ENCODE measurements at places on chromosomes 1 and 21.

- no peak for DNase-seq
These were observed 1007.4 kb downstream of the TTLL7 start for GRCh38 chr1:82991569-82991968.

DNA sequence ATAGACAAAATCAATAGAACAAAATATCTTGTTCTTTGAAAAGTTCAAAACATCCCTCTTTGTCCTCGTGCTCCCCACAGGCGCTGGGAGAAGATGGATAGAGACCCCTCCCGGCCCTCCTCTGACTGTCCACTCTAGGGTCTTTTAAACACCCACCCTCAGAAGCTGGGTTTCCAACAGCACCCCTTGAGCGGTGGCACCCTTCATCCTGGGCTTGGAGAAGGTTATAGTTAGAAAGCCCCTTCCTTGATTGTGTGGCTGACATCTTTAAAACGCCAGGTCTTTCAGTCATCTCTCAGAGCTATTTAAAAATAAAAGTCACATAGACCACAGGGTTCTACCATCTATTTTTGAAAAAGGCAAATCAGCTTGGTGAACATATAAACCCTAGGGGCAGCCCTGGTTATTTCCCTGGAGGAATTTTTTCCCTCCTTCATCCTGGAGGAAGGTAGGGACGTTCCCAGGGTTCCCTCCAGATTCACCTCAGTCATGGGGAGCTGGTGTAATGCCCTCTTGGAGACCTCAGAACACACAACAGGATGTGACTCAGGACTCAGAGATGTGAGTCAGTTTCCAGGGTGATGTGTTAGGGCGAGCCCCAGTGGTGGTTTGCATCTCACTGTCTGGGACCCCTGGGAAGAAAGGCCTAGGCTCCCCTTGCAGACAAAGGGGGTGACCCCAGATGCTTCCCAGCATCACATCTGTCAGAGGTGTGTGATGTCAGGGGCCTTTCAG lies 138.5 kb downstream of the CLIC6 start:
- peak; percentile 92 for DNase-seq

DNA sequence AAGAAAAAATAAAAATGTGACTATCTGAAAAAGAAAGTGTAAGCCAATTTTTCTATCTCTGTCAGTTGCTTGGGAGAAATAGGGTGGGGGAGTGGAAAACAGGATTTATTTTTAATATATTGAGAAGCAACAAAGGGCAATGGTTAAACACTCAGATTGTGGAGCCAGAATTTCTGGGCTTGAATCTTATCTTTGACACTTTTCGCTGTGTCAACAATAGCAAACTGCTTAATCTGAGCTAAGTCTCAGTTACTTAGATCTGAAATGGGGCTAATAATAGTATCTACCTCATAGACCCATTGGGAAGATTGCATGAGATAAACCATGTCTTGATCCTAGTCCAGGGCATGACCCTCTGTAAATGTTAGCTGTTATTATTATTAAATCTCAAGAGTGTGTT lies 468.1 kb downstream of the ADGRL2 start:
- no peak for DNase-seq

DNA sequence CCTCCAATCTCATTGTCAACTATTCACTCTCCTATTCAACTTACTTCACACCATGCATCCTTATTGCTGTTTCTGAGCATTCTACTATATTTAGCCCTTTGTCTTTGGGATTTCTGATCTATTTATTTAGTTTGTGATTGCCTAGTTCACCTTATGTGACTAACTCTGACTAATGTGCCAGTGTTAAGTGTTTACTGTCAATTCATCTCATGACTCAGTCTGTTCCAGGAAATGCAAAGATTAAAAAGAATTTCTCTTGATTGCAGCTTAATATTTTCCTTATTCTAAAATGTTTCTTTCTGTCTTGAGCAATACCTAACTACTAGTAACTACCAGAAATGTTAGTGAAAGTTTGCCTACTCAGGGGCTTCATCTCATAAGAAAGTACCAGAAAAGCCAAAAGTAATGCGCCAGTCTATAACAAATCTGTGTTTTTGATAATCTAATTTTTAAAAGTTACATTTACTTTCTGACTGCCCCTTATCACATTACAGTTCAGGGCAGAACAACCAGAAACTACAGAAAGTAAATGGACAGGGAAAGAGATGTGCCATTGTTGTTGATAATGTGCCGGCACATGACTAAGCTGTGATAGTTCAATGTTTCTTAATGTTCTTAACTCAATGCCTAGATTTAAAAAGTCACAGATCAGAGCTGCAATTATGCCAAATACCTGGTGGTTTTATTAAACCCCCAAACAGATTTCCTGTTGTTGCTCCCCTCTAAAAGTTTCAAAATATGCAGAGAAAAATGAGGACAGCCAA lies 556.5 kb downstream of the PTBP2 start:
- peak; percentile 75 for DNase-seq

DNA sequence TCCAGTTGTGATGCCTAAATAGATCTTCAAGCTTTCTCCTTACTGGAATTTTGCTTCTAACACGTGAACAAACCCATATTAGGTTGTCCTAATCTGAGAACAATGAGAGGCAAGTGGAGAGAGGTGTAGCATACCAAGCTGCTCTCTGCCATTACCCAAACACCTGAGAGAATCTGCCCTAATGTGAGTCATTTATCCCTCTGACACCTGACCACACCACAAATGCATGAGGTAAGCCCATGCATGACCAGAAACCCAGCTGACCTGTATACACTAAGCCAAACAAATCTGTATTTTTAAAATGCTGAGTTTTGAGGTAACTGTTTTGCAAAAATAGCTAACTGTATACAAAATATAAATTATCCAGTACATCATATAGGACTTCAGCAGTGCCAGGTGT lies 1458.1 kb upstream of the B3GALT2 start:
- no peak for DNase-seq

Data from cardiac muscle cell (in vitro differentiated cells and primary cell).